ENCODE measurements at places on chromosomes 7 and 10.

GRCh38 chr7:3495954-3496353, 194.9 kb downstream of the SDK1 start:
- DNase-seq, result no peak

DNA sequence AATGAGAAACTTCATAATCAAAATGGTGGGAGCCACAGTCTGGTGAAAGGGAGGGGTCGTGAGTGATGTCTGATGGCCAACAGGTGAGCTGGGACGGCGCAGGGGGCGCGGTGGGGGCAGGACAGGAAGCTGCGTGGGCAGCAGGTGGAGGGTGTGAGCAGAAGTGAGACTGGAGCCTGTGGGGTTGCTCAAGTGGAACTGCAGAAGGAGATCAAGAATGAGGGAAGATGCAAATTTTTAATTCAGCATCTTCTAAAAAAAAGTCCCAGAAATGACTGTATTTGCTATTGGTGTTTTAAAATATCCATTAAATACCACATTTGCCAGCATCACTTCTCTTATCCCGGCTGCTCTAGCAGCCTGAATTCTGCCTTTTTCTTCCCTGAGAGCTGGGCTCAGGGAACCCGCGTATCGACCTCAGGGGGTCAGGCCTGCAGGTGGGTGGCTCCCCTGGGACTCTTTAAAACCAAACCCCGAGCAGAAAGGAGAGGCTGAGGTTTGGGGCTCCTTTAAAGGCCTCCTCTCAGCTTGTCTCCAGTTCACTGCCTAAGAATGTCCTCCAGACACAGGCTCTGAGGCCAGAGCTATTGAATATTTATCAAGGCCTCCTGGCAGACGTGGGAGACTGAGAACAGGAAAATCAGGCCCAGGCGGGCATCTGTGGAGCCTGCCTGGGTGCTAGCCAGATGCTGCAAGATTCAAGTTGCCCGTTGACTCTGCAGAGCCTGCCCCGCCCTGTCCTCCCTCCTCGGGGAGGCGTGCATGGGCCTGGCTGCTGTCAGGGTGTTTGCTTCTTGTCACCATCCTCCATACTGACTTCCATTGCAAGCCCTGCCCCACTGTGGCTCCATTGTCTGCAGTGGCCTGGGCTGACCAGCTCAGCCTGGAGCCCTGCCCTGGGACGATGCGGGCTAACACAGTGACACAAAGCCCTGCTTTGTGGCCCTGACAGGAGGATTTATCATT, 53.9 kb downstream of the SYPL1 start:
- DNase-seq, result no peak

- peak; percentile 66 for DNase-seq
These were observed 69.8 kb downstream of the ORC5 start for GRCh38 chr7:104137971-104138370.

DNA sequence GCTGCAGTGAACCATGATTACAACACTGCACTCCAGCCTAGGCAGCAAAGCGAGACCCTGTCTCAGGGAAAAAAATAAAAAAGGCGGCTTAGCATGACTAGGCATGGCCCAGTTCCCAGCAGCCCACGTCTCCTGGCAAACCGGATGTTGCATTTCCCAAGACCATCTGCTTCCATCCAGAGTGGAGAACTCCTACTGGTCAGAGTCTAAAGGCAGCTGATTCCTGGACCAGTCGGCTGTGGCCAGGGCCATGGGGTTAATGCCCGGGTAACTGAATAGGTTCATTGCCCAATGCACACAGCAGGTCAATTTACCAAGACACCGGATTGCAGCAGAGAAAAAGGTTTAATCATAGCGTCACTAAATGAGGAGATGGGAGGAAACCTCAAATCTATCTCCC, 133.1 kb downstream of the MYL10 start:
- no peak for DNase-seq

GRCh38 chr10:47359101-47359500, 10.9 kb downstream of the RBP3 start:
- no peak for DNase-seq

DNA sequence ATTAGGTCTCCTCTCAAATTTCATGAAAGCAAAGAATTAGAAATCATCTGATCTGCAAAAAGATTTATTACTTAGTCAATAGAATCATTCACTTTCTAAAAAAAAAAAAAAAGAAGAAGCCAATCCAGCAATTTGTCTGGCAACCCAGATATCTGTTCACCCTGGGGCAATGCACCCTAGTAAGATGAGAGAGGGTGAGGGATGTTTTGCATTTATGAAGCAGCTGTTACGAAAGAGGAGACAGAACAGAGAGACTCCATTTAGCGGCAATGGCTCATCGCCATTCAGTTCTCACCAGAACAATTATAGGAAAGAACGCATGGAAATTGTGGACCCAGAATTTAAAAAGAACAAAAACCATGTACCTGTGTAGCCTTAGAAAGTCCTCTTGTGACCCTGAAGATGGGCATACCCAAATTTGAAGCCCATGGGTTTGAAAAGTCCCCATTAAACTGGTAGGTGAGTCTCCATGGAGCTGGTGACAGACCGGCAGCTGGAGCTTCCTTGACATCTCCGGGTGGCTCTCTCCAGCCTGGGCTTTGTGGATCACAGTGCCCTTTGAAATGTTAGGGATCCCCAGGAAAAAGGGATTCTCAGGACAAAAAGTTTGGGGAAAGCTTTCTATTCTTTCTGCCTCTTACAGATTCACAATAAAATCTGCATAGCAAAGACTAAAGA, 45.5 kb upstream of the CCDC3 start:
- DNase-seq, result no peak

DNA sequence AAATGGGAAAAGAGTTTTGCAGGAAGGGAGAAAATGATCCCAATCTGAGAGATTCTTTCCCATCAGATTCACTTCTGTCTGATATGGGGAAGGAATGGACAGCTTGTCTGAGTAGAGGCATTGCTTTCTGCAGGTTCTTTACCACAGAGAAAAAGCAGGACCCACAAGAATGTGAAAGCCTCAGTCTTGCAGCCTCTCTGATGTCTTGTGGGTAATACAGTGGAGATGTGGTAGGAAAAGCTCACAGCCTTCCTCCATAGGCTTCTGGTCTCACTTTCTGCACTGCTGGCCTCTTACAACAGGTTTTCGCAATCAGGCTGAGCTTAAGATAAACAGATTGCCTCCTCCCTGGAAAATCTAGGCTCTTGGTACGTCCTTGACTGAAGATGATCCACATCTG, 551 bp downstream of the IFIT1 start:
- peak; percentile 79 for DNase-seq

DNA sequence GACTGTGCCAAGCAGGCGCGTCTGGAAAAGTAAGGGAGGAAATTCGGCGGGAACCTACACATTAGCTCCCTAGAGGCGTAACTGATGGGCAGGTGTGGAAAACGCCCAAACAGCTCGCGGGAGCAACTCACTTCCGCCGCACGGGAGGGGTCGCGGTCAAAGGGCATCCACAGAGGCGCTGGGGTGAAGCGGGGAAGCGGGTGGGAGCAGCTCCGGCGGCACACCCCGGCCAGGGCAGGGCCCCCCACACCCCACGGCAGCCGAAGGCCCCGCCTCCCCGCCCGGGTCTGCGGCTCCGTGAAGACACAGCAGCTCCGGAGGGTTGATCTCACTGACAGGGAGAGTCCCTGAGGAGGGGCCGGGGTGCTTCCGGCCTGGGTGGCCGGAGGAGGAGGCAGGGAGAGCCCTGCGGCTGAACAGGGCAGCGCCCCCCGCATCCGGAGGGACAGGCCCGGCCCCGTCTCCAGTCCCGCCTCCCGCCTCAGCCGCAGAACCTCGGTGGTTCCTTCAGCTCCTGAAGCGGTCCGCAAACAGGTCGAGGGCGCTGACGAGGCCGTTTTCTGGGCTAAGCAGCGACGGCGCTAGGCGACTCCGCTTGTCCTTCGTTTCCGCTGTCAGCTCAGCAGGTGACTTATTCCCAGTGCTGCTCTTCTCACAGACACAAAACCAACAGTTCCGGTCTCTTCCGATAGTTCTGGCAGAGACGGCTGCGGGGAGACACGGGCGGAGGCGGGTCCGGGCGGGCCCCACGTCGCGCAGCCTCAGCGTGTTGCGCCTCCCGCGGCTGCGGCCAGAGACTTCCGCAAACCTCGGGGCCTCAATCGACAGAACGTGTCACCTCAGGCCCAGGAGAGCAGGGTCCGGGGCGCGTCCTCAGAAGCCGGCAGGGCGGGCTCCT, 276.1 kb downstream of the DNAJB6 start:
- no peak for DNase-seq

- no peak for DNase-seq
These were observed 619 bp upstream of the LMTK2 start for GRCh38 chr7:98105942-98106544.

GRCh38 chr10:78381107-78381506, 347.4 kb downstream of the RPS24 start:
- DNase-seq, result no peak

DNA sequence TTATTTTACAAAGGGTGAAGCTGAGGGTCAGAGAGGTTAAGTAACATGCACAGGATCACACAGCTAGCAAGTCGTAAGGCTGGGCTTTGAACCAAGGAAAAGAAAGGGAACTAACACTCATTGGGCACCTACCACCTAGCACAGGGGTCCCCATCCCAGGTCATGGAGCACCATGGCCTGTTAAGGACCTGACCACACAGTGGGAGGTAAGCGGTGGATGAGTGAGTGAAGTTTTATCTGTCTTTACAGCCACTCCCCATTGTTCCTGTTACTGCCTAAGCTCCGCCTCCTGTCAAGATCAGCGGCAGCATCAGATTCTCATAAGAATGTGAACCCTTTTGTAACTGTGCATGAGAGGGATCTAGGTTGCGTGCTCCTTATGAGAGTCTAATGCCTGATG, 222.8 kb downstream of the RAB11FIP2 start:
- DNase-seq, result no peak

DNA sequence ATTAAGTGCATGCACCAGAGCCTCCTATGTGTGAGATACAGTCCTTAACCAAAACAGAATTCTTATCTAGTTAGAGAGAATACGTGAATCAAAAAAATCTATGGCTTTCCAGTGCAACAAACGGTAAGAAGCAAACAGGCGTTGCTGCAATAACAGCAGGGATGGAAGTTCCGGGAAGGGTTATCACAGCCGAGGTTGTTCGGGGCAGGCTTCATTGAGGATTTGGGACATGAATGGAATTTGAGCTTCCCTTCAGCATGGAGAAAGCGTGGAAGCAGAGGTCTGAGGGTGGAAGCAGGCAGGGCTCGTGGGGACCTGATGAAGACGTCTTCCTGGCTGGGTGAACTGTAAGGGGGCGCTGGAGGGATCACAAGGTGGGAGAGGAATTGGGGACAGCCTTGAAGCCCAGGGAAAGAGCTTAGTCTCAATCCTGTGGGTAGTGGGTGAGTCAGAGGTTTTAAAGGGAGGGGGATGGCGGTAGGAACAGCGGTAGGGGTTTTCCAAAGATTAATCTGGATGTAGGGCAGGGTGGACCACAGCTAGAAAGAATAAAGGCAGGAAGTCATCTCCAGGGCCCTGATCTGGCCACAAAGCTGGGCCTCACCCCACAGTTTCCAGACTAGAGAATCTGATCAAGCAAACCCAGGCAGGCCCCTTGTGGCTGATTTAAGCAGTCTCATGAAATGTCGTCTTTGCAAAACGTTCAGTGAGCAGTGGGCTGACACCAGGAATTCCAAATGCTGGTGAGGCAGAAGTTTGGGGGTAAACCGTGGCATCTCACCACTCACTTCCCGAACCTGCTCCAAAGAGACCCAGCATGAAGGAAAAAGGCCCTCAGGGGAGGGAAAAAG, 65.1 kb downstream of the CALML3 start:
- peak; percentile 85 for DNase-seq

DNA sequence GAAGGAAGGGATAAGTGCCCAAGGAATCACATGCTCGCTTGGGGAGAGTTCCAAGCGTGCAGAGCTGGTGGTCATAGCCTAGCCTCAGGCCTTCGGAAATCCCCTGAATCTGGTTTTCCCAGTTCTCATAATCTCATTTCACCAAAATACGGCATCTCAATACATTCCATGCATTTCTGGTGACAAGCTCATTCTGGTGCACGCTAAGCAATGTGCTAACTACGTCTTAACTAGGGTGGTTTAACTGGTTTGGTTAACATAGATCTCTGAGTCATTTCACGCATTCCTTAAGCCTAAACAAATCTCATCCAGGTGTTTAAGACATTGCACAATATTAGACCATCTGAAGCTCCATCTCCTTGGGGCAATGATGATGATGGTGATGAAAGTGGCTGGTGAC, 72.9 kb upstream of the STEAP1B start:
- peak; percentile 60 for DNase-seq

- DNase-seq, result no peak
These were observed 217.3 kb downstream of the SNX10 start for GRCh38 chr7:26508917-26509316.

- no peak for DNase-seq
These were observed 173.3 kb downstream of the LSM5 start for GRCh38 chr7:32316839-32317238.

DNA sequence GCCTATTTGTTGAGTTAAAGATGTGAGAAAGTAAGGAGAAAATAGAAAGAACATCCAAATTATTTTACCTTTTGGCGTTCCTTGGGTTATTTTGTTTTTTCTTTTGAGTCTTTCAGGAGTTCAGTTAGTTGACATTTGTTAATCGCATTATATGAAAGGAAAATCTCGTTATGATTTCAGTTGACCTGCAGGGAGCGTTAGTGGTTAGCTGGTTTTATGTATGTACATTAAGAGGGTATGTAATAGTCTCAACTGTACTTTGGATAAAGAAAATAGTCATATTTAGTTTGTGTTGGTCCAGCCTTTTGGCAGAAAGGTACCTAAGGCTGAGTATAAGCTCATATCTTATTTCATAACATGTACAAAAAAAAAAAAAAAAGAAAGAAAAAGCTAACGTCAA, 4.0 kb downstream of the BMPER start:
- DNase-seq, result no peak

DNA sequence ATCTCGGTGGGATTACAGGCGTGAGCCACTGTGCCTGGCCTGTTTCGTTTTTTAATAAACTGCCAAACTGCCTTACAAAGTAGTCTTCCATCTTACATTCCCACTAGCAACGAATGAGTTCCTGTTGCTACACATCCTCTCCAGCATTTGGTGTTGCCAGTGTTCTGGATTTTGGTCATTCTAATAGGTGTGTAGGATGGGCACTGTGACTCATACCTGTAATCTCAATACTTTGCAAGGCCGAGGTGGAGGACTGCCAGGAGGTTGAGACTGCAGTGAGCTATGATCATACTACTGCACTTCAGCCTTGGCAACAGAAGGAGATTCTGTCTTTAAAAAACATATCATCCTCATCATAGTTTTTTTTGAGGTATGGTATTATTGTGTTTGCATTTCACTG, 21.4 kb upstream of the RSBN1L start:
- peak; percentile 56 for DNase-seq

- DNase-seq, result no peak
These were observed 43.5 kb downstream of the CLEC2L start for GRCh38 chr7:139566736-139567646.

DNA sequence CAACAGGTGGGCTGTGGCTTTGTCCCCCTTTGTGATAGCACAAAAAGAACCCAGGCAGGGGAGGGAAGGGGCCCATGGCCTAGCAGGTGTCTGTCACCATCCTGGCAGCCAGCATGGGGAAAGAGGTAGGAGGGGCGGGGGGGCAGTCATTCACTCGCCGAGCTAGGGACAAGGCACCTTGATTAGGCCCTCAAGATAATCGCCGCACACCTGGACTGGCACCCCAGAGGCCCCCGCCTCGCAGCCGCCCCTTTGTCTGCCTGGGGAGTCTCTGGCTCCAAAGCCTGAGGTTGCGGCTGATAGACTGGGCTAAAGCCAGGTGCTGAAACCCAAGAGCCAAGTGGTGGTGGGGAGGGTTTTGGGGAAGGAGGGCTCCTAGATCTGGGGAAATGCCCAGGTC, 151.2 kb upstream of the PCBD1 start:
- DNase-seq, result no peak

GRCh38 chr7:96004578-96004977, 232.2 kb downstream of the DYNC1I1 start:
- peak; percentile 86 for DNase-seq

Measured in fibroblast of skin of right biceps (primary cell).